ENCODE measurements at places on chromosomes 12 and 14.
A peak's percentile ranks its signal among the peaks of the same experiment; 100 is the strongest.

DNA sequence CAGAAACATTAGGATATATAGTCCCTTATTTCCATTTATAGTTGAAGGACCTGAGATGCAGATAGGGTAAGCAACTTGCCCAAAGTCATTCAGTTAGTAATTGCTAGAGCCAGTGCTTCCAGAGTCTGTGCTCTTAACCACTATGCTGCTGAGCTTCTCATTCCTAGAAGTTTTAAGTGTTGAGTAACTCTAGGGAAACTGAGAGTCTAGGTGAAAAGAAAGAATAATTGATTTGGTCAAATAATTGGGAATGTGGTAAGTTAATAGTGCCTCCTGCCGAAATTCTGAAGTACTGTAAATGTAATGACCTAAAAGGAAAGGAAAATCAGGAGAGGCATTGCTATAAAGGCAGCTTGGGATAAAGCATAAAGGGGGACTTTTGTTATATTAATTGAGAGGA is 14.1 kb downstream of the PYROXD1 start:
- no peak for DNase-seq

- peak; percentile 62 for DNase-seq
Observed at GRCh38 chr14:68599896-68600610, 192.8 kb downstream of the ZFP36L1 start.

GRCh38 chr12:120687578-120688289 is 785 bp downstream of the MLEC start:
- DNase-seq = no peak

DNA sequence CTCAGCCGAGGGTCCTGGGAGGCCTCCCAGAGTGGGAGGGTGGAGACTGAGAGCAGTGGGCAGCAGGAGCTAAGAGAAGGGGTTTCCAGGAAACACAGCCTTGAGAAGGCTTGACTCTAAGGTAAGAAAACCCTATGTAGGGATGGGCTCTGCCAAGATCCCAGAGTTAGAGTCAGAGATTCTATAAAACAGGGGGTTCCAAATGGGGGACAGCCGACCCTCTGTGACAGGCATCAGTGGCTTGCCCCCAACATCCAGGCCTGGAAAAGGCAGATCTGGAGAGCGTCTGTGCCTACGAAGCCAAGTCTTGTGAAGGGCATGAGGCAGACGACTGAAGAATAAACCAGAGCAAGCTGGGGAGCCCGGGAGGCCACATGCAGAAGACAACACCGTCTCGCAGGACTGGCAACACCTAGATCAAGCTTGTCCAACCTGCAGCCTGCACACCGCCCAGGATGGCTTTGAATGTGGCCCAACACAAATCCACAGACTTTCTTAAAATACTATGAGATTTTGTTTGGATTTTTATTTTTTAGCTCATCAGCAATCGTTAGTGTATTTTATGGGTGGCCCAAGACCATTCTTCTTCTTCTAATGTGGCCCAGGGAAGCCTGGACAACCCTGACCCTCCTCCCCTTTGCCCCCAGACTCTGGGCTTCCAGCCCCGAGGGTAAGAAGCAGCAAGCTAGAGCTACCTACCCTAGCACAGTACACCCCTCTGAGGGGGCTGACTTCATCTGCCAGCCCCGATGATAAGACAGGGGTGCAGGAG is 42.1 kb downstream of the PRMT8 start:
- no peak for DNase-seq

GRCh38 chr12:119594772-119595445 is 1.3 kb downstream of the TMEM233 start:
- DNase-seq = peak; percentile 75

DNA sequence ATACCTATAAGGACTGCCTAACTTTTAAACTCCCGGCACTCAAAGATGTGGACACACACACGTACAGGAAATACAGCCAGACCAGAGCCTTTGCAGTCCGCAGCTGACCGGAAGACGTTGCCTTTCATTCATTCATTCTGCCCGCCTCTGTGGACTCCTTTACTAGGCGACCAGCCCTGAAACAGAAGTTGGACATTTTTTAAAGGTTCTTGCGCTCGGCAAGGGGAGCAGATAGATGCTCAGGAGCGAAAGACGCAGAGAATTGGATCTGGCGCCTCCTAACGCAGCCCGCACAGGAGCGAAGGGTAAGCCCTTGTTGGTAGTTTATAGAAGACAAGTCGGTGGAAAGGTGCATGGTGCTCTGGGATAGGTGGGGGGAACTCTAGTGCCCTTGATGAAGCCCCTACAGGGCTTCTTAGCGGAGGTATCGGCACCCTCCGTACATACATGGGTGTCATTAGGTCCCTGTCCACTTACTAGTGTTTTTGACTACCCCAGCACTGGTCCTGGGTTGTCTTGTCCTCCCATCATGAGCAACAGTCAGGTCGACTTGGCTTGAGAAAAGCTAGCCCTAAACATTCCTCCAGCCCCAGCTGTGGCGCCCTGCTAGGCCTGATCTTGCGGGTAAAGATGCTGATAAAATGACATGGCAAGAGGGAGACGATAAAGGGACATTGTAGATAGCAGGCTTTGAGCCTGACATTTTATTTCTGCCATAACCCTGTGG is at the start of gene KDM2B:
TSS of gene KDM2B (minus strand) at position 65 of the 727 bp plus-strand sequence. CDS start 112 bp downstream, outside the sequence.
- peak; percentile 82 for DNase-seq

- DNase-seq = no peak
Observed at GRCh38 chr12:112635036-112635435, 156.5 kb upstream of the RPH3A start.

DNA sequence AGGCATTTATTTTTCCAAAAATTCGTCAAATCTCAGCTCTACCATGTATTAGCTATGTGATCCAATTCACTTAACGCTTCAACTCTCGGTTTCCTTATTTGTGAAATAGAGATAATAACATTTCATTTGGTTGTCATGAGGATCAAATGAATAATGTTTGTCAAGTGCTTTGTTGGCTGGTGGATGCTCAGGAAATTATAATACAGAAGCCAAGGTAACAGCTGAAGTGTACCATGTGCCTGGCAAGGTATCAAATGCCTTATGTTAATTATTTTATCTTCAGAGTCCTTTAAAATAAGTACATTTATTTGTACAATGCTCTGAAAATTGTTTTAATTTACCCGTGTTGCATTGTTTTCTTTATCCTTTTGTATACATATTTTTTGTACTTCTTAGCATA is 6.1 kb upstream of the PRKCH start:
- DNase-seq = no peak

Data from osteoblast (primary cell).